NCI-H2081 (cell line): ENCODE measurements at places on chromosomes 6 and 20.

GRCh38 chr20:57620274-57620990 is at the start of gene ZBP1:
ZBP1 (minus strand) TSS chr20:57620426; CDS start chr20:57620295, 131 bp downstream.
- no peak for DNase-seq

DNA sequence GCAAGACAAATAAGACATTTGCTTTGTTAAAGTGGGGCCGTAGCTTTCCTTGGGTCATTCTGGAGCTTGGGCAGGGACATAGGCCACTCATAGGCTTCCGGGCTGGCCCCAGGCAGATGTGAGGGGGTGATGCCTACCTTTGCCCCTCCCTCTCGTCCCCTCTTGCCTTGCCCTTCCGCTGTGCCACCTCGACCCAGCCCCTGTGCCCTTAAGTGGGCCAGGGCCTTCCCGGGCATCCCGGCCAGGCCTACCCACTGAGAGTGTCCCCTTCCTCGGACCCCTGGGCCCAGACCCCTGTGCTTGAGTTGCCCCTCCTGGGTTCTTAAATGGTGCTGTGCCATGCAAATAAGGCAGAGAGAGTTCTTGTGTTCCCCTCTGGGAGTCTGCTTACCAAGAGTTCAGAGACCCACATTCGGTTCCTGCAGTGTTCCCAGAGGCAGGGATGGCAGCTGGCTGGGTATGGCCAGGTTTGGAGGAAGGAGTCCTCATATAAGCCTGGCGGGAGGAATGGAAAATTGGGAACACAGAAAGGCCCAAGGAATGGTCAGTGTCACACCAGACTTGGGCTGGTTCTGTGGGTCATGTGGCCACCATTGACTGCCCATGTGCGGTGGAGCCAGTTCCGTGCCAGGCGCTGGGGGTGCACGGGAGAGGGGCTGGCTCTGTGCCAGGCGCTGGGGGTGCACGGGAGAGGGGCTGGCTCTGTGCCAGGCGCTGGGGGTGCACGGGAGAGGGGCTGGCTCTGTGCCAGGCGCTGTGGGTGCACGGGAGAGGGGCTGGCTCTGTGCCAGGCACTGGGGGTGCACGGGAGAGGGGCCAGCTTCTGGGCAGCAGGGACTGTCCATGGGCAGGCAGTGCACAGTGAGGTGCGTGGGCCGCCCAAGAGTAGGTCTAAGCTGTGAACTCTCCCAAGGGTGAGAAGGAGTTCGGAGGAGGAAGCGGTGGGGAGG is 173.5 kb upstream of the SNX9 start:
- no peak for DNase-seq

- no peak for DNase-seq
Measured at GRCh38 chr6:158290659-158291058, 21.6 kb upstream of the TULP4 start.

DNA sequence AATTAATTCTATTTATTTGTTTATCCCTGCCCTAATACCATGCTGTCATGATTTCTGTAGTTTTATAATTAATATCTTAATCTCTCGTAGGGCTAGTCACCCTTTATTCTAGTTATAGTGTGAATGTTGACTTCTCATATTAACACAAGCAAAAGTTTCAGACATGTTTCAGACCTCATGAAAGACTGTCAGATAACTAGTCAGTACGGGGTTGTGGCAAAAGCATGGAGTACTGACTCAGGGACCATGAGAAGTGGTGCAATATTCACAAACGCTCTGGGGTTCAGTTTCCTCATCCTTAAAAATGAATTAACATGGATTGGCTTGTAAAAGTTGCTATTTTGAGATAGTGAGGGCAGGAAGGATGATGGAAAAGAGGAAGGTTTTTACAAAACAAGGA is 148.9 kb downstream of the TMEM200A start:
- DNase-seq, result no peak

DNA sequence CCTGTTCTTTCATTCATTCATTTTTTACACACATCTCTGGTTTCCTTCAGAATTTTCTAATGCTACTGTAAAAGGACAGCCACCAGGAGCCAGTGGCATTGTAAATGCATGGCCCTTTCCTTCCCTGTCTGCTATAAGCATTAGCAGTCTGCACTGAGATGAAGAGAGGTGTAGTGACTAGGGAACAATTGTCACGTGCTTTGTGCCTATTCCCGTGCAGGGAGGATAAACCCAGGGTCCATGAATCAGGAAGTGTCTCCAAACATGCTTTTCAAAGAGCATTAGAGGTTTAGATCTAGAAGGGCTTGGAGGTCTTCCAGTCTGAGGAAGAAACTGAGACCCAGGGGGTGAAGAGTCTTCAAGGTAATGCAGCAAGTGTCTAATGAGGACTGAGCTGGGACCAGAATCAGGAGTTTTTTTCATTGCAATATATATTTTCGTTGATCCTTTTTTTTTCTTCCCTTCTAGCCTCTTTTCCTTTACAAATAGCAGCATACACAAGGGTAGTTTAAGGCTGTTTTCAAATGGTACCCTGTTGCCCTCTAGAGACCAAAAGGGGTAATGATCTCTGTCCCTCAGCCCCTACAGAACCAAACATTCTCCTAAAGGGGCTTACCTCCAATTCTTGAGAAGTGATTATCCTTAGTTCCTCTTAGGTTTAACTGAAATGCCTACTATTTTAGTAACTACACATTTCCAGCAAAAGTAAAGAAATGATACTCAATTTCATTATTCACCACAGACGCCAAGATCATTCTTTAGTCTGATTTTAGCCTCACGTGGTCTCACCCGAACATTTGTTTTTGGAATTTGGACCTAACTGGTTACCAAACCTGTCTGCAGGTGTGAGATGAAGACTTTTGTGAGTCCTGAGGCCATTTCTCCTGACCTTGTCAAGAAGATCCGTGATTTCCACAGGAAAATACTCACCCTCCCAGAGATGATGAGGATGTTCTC is 6.6 kb downstream of the TRIM15 start:
- DNase-seq, result peak; percentile 48

DNA sequence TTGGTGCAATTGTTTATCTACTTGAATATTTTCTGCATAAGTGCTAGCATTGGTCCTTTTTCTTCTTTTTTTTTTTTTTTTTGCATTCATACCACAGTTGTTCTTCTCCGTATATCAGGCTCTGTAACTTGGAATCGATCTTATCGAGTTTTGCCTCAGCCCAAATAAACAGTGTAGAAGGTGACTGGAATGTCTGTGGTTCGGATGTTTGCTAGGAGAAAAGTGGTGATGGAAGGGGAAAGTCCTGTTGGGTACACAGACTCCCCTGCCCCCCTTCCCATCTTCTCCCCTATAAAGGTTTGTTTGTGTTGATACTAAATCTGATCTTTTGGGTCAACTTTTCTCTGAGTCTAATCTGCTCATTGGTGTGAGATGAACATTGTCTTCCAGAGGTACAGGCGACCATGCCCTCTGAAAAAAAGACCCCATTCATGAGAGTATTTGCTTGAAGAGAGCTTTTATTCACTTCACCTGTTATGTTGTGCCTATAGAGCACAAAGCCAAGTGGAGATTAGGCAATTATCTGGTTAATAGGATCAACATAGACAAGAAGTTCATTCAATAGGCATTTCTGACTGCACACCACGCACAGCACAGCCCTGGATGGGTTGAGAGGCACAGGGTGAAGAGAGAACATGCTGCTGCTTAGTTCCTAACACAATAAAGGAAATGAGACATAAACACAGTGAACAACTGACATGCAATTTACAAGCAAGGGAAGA is 620.0 kb downstream of the PKHD1 start:
- no peak for DNase-seq
